ENCODE measurements at places on chromosomes 2 and 18. TPM values are rescaled to one million over a fixed set of nuclear protein-coding genes. Genes with fewer than 3 reads are reported as not detected.

The POTEI gene
- total RNA-seq: 0.05 TPM

The POTEC gene
- not detected for total RNA-seq

The RAB6C gene
- total RNA-seq: 0.11 TPM

The ADGRF3 gene
- 0.37 TPM for total RNA-seq

The MYO7B gene
- 0.11 TPM for total RNA-seq

The GRHL1 gene
- total RNA-seq: 15.9 TPM

The SDC1 gene
- 87.1 TPM for total RNA-seq

The ADD2 gene
- 3.5 TPM for total RNA-seq

The PRSS56 gene
- not detected for total RNA-seq

The ZNF892 gene
- total RNA-seq: 11.5 TPM

The KIAA2012 gene
- total RNA-seq: 0.16 TPM

The TTLL4 gene
- 8.8 TPM for total RNA-seq

The ABCB11 gene
- total RNA-seq: 0.11 TPM

The IL36A gene
- not detected for total RNA-seq

The DPP4 gene
- 44.1 TPM for total RNA-seq

The CRYBA2 gene
- total RNA-seq: not detected

DNA sequence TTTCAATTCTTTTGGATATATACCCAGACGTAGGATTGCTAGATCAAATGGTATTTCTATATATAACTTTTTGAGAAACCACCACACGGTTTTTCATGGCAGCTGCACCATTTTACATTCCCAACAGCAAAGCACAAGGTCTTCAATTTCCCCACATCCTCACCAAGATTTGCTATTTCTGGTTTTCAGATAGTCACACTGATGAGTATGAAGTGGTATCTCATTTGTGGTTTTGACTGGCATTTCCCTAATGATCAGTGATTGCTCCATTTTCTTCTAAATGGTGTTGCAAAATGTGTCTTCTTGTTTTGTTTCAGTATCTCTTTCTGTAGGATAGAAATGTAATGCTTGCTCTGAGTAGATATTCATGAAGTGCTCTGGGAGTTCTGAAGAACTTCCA, 52.0 kb downstream of the ANKRD44 start:
- no peak for DNase-seq

DNA sequence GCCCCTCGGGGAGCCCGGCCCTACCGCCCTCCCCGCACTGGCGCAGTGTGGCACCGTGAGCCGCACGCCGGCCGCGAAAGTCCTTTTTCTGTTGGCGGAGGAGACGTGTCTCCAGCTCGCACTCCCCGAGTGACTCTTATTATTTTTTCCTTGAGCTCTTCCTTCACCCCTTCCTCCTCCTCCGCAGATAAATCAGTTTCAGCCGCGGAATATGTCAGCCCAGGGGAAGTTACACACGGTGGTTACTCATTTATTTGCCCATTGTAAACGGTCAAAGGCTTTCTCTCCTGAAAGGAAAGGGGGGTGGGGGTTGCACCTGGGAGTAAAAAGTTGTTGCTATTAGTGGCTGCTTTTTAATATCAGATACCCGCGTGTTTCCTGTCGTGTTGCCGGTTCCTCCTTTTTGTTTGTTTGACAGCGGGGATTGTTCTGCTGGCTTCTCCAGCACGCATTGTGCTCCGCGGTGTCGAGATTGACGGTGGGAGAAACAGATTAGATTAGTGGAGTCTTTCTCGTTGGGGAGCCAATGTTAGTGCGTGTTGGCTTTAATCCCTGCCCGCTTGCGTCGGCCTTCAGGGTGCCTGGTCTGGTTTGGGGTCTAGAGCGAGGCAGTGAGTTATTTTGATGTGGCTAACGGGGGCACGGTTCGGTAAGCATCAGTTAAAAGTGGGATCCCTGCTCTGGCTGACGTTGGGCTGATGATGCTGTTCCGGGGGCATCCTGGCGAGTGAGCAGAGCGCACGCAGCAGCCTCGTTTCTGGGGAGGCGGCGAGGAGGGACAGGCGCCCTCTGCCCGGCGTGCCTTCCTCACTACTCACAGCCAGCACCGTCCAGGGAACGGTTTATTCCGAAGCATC, 1.6 kb downstream of the CRIM1 start:
- DNase-seq: no peak

- no peak for DNase-seq
Measured at GRCh38 chr18:23433360-23433759, 19.7 kb upstream of the RIOK3 start.

DNA sequence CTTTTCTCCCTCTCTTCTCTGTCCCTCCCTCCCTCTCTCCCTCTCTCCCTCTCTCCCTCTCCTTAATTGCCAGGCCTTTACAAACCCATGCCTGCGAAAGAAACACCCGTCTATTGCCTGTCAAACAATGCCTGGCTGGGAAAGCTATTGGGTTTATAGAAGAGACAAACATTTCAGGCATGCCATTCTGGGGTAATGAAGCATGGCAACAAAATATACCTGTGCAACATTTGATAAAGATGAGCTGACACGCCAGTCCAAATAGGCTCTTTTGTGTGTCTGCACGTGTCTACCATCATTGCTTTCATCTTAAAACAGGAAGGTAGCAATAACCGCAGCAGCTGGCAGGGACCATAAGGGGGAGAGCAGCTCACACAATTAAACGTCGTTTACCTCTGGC, 282.1 kb downstream of the ZNF516 start:
- no peak for DNase-seq

DNA sequence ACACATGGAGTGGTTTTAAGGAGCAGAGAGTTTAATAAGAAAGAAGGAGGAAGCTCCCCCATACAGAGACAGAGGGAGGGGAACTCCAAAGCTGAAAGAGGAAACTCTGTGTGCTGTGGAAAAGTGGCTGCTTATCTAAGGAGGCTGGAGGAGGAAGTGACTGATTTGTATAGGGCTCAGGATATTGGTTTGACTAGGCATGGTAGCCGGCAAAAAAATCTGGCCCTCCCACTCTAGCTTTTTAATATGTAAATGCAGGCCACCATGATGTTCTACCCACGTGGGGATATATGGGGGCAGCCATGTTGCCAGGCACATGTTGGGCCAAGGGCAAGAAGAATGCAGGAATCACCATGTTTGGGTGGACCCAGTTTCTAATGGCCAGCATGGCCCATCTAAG, 64.3 kb downstream of the HNMT start:
- no peak for DNase-seq

DNA sequence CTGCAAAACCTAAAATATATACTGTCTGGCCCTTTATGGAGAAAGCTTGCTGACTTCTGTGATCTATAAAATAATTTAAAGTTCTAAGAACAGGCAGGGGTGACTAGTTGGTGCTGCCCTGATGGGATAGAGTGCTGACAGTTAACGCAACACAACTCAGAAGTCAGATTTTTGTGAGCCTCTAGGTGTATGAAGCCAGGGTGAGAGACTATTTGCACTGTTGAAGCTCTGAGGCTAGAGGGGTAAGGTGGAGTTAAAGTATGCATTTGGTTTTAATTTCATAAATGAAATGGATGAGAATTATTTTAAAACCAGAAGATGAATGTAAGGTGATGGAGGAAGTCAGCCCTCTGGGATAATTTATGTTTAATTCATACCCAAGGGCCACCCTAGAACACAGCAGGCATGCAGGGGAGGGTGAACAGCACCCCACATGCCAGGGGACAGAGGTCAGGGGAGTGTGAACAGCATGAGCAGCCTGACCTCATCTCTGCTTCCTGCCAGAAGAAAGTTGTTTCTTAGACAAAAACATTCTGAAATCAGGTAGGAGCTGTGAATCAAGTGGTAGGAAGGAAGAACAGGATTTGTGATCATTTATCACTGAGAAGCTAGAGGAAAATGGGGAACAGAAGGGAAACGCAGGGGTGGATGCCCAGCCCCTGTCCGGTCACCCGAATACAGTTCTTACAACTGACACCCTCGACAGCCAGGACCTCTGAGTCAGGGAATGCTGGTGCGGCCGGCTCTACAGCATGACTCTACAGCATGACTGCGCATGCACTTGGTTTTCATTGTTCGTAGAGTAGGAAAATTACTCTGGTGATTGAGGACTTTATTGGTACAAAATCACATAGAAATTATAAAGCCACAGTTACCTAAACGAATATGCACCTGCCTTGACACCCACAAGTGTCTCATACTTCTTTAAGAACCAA, 93.1 kb downstream of the MBP start:
- no peak for DNase-seq

DNA sequence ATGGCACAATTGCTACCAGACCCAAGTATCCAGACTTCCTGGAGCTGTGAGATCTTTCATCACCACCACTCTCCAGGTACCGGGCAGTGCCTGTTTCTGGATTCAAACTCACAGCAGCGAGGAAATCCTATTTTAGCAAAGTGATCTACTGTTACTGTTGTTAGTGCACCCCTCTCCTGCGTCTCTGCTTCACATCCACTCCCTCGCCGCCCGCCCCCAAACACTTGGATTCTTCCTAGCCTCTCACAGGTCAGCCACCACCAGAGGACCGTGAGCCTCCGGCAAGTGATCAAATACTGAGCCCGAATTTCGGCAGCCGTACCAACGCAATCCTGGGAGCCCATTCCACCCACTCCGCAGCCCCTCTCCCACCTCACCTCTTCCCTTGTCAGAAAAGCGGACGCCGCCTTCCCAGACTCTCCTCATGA, 519 bp downstream of the METTL4 start:
- DNase-seq: peak; percentile 42

- no peak for DNase-seq
Measured at GRCh38 chr2:204687776-204688175, 142.5 kb downstream of the PARD3B start.

GRCh38 chr2:63287956-63288355, 237.3 kb downstream of the OTX1 start:
- no peak for DNase-seq

- no peak for DNase-seq
Measured at GRCh38 chr2:124450481-124450880, 425.4 kb downstream of the CNTNAP5 start.

- DNase-seq: no peak
Measured at GRCh38 chr2:164824872-164825271, 16.8 kb downstream of the COBLL1 start.

- DNase-seq: no peak
Measured at GRCh38 chr18:26325771-26326170, 99.5 kb downstream of the TAF4B start.

DNA sequence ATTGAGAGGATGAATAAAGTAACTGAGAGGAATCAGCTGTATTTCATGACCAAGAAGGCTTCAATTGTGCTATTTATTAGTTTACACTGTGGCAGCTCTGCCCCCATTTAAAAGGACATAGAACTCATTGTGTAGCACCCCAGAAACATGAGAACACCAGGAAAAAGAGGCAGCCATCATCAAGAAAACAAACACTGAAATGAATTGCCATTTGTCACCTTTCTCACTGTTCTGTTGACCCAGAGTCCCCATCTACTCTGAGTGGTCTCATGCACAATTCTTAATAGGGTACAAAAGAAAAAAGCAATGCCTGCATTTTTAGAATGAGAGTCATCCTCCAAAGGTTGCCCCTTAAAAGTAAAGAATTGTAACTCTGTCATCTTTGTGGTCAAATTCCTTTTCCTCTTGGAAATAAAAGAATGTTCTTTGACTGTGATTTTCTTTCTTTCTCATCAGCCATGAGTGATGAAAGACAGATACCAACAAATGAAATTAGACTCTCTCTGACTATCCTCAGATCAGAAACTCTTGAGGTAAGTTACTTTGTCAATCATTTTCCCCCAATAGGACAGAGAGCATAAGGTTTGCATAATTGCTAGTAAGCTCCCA, 1941.9 kb upstream of the PIK3C3 start:
- DNase-seq: no peak

DNA sequence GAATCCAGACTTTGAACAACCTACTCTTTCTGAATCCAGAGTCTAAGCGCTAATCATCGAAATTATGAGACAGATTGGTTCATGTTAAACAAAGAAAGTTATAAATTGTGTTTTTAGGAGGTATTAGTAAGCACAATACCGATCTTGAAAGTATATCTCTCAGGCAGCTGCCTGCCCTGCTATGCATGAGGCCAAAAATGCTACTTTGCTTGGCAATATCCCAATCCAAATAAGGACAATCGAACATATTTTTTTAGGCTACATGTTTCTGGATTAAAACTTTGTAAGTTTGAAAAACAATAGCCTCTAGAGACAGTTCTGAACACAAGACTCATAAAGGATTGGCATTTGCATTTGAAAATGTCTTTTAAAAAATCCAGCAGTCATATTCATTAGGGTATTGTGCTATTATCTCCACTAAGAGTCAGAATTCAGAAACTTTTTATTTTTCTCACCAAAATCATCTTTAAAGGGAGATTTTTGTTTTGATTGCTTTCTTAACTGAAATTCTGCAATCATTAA, 167.1 kb downstream of the PDE1A start:
- DNase-seq: no peak

- DNase-seq: no peak
Measured at GRCh38 chr2:100568989-100569388, 6.2 kb downstream of the PDCL3 start.

DNA sequence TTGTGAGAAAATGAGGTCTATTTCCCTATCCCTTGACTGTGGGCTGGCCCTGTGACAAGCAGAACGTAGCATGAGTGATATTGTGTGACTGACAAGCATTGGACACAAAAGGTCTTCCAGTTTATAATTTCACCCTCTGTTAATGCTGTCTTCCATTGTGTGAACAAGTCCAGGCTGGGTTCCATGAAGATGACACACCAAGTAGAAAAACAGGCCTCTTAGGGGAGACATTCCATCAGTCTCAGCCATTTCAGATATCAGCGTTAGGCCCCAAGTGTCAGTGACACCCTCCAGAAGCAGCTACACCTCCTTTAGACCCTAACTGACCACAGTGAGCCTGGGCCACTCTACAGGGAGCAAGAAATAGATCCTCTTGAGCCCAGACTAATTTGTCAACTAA, 511.3 kb downstream of the FBXO15 start:
- no peak for DNase-seq

DNA sequence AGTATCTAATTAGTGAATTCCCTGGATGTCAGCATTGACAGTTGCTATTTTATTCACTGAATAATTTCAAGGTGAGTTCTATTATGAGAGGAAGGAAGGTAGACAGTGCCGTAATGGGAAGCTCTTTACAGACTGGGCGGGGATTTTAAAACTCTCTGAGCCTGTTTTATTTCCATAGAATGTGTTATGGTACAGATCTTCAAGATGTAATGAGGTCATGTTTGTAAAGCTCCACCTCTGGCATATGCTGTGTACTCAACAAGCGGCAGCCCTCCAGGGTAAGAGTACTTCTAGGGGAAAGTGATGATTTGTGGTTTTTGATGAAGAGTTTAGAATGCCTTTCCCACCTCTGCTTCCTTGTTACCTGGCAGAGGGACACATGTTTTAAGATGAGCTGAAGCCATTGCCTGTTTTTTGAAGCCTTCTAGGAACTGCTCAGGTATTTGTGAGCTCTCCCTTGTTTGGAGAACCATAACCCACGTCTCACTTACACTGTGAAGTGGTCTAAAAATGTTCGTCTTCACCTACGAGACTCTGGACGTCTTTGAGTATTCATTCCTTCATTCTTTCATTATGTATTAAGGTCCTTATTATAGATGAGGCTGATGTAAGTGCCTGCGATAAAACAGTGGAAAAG, 251.2 kb downstream of the PTGR3 start:
- DNase-seq: no peak

Measured in urinary bladder (tissue), 4 donors.